ENCODE measurements at places on chromosomes 1 and 21.

GRCh38 chr1:185843986-185844385 lies 109.8 kb downstream of the HMCN1 start:
- no peak for DNase-seq

DNA sequence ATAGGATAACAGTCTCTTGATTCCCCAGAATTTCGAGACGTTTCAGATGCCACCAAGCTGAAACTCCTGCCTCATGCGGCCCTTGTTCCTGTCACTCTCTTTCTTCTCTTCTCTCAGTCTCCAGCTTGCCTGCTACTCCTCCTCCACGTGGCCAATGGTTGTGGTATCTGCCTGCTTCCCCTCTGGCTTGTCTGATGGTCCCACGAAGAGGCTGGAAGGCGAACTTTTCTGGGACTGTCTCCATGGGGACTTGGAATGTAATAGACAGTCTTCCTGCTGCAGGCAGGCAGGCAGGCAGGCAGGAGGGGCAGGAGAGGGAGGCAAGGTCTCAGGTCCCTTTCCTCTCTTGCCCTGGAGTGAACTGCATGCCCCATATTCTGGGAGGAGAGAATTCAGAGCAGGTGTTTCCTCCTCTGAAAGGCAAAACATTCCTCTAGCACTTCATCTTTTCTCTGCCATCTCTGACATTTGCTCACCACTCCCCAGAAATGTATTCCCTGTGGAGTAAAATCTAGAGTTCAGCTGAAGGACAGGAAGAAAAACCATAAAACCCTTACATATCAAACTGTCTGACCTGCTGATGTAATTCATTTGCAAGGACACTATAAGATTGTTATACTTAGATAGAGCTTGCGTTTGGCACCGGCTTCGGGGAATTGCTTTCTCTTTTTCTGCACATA lies 64.1 kb upstream of the GNG12 start:
- DNase-seq: no peak

DNA sequence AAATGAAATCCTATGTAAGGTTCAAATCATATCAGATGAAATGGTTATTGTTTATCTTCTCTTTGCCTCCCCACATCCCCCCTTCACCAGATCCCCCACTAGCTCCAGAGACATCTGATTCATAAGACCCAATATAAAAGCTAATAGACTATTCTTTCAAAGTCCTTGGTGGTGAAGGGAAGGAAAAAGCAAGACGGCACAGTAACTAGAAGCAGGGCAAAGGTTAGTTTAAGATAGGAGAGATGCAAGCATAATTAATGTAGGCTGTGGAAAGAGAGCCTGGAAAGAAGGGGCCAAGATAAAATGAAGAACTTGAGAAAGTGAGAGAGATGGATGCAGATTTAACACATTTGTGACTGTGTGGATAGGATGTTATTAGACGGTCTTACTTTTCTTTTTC lies 33.8 kb downstream of the BTG3 start:
- DNase-seq: no peak

GRCh38 chr1:111747282-111747734 lies 8.1 kb upstream of the INKA2 start:
- no peak for DNase-seq

DNA sequence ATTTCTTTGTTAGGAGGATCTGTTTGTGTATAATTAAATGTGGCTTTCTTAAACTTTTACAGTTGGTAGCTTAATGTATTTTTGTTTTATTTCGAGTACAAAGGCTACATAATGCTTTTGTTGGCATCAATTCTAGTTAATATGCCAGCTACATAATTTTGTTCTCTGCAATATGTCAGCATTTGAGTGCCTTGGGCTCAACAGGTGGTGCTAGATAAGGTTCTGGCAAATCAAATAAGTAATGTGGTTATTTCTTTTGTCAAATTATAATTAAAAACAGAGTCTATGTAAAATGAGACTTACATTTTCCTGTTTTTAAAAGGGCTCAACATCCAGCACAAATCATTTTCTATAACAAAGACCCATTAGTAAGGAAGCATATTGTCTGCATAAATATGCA lies 410.6 kb upstream of the NR5A2 start:
- DNase-seq: no peak

GRCh38 chr1:60153961-60154360 lies 80.4 kb upstream of the C1orf87 start:
- no peak for DNase-seq

GRCh38 chr1:219518168-219518906 lies 94.6 kb downstream of the ZC3H11B start:
- DNase-seq: no peak

GRCh38 chr1:58823481-58824010 lies 39.7 kb upstream of the JUN start:
- no peak for DNase-seq

GRCh38 chr1:86259390-86259789 lies 102.8 kb upstream of the COL24A1 start:
- no peak for DNase-seq

DNA sequence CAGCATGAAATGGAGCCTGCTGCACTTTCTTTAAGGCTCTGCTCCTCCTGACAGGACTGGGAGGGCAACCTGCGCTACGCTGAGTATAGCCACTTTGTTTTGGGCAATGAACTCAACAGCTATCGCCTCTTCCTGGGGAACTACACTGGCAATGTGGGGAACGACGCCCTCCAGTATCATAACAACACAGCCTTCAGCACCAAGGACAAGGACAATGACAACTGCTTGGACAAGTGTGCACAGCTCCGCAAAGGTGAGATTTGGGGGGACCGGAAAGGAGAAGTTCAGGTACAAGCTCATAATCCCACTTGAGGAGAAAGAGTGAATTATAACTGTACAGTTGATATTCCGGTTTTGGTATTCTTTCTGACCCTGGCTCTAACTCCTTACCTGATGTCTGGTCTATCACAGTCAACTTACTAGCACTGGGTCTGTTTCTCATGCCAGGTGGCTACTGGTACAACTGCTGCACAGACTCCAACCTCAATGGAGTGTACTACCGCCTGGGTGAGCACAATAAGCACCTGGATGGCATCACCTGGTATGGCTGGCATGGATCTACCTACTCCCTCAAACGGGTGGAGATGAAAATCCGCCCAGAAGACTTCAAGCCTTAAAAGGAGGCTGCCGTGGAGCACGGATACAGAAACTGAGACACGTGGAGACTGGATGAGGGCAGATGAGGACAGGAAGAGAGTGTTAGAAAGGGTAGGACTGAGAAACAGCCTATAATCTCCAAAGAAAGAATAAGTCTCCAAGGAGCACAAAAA lies 5.4 kb downstream of the ANGPTL7 start:
- no peak for DNase-seq

DNA sequence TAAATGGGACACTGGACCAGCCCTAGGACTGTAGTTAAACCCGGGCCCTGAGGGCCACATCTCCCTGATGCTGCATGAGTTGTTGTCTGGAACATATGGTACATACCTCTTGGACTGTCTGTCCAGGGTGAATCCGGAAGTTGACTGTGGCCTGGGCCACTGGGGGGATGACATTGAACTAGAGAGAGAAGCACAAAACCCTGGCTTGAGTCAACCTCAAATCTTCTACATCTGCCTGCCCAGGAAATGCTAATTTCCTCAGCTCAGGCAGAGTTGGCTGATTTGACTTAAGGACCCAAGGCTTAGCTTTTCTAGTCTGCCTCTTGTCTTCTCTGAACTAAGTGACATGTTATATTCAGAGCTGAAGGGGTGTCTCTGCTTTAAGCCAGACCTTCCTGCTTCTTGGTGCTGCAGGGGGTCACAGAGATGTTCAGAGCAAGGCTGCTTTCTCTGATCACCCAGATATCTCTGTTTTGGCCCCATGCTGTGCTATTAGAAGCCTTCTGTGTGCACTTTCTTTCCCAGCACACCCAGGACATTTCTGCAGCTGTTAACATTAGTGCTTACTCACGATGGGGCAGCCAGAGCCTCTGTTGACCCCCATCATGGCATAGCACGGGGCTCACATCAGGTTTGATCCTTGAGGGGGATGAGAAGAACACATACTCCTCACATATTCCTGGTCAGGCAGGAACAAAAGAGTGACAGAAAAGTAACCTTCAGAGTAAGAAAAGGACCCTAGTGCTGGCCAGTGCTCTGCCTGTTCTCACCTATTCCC lies 9.6 kb downstream of the PM20D1 start:
- DNase-seq: no peak

DNA sequence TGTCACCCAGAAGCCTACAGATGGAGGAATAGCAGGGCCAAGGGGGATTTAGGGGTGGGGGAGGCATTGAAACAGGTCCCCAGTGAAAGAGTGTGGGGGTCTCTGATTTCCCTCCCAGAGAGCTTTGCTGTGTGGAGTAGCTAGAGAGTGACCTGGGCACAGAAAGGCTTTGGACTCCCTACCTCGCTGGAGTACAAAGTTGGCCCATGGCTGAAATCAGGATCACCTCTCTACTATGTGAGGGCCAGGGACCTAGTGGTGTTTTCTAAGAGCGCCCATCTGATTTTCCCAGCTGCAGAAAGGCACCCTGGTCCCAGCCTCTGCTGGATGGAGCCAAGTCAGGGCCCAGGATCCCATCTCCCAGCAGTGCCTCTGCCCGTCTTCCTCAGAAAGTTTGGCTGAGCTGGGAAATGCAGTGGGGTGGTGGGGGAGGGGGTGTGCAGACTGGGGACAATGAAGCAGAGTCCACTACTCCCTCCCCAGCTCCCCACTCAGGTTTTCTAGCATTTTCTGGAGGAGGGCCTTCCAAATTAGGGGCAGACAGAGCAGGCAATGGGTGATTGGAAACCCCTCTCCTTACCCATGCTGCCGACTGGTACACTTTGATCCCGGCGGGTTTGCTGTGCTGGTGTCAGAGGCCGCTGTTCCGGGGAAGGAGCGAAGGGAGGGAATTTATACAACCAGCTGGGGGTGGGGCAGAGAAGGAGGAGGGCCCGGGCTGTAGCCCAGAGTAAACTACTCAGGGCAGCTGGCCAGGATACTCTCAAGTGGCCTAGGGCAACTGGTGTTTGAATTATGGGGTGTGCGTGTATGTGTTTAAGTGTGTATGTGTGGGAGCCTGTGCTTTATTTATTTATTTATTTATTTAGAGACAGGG lies at the start of gene SELENBP1:
SELENBP1 (minus strand) TSS at position 648 of the 877 bp plus-strand sequence; CDS start at position 584, 64 bp downstream.
- peak; percentile 89 for DNase-seq

DNA sequence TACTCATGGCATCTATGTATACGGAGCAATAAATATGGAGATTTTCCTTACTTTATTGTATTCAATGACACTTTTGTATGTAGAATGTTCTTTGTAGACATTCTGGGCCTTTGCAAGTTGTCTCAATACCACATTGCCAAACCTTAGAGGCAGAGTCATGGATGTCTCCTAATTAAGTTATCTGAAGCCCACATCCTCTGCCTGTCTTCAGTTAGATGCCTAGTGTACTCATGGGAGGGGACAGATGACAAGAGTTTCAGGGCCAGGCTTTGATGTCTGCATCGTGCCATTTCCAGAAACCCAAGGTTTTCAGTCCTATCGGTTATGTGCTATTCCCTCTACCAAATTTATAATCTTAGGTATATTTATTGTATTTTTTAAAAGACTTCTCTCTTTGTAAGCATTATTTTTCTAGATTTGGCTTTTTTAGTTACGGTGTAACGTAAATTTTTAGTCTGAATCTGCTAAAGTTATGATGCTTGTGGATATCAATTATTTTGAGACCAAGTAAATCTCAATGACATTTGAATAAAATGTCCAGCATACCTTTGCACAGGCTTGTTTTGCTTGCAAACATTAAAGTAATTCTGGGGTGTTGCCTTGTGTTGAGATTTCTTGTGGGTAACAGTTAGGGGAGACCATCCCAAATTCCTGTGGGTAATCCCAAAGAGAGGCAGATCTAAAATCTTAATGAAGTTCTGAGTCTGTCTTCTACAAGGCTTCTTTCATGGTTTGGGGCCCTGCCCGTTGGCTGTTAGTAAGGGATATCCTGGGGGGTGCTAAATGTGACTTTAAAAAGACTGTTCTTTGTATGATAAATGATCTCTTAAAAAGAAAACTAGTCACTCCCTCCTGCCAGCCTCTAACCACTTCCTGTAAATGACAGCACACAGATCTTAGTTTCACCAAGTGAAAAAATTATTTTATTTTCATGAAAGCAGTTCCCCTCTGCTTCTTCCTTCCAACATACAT lies 8.0 kb upstream of the MACF1 start:
- no peak for DNase-seq

- no peak for DNase-seq
These were observed at the start of gene AGPAT3 for GRCh38 chr21:43864962-43865539. AGPAT3 (plus strand) TSS chr21:43865223; CDS start chr21:43959682, 94,459 bp downstream.

GRCh38 chr1:3785045-3785444 lies 11.3 kb downstream of the LRRC47 start:
- no peak for DNase-seq

DNA sequence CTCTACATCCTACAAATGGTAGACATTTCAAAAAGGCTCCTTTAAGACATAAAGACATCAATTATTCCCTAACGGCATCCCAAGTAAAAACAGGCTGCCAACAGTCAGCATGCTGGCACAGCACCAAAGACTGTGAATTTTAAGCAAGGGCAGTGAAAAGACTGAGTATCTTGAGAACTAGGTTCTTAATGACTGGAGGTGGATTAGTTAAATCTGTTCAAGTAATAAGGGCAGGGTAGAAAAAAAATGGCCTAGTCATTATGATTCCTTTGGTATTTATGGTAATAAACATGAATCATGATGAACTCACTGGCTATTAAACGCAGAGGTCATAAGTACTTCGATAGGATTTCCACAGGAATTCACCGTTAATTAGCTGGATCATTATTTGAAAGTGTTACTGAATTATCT lies 75.2 kb downstream of the KIFAP3 start:
- no peak for DNase-seq

- peak; percentile 60 for DNase-seq
These were observed at the start of gene KIF26B for GRCh38 chr1:245154429-245155271. KIF26B (plus strand) TSS chr1:245154985; CDS start chr1:245155425, 440 bp downstream.

Measured in ovary (tissue), 10 donors.